ENCODE measurements at places on chromosomes 7 and 10. TPM values are rescaled to one million over a fixed set of nuclear protein-coding genes. Genes with fewer than 3 reads are reported as not detected.

LLCFC1 gene
- not detected for polyA plus RNA-seq

MSRB2 gene
- 12.2 TPM for polyA plus RNA-seq

UTF1 gene
- polyA plus RNA-seq: not detected

AS3MT gene
- not detected for polyA plus RNA-seq

FAM25C gene
- polyA plus RNA-seq: not detected

PPP1R9A gene
- not detected for polyA plus RNA-seq

PNLIP gene
- not detected for polyA plus RNA-seq

DDC gene
- polyA plus RNA-seq: not detected

UCN3 gene
- not detected for polyA plus RNA-seq

C10orf105 gene
- polyA plus RNA-seq: not detected

NEUROG3 gene
- polyA plus RNA-seq: not detected

VAX1 gene
- not detected for polyA plus RNA-seq

GNGT1 gene
- polyA plus RNA-seq: not detected

MEPCE gene
- polyA plus RNA-seq: 11.3 TPM

FKBP6 gene
- polyA plus RNA-seq: not detected

CELF2 gene
- 101 TPM for polyA plus RNA-seq

ANKRD61 gene
- polyA plus RNA-seq: 0.36 TPM

KNDC1 gene
- not detected for polyA plus RNA-seq

MSMB gene
- polyA plus RNA-seq: not detected

DOCK1 gene
- polyA plus RNA-seq: not detected

PRF1 gene
- polyA plus RNA-seq: 58.3 TPM

GPR37 gene
- not detected for polyA plus RNA-seq

All from naive thymus-derived CD8-positive, alpha-beta T cell (primary cell).